H1 (cell line): ENCODE measurements at places on chromosomes 7 and 10. TPM values are rescaled to one million over a fixed set of nuclear protein-coding genes. Genes with fewer than 3 reads are reported as not detected.

The SLC26A5 gene
- 0.24 and 0.40 TPM in 2 replicates for total RNA-seq

DNA sequence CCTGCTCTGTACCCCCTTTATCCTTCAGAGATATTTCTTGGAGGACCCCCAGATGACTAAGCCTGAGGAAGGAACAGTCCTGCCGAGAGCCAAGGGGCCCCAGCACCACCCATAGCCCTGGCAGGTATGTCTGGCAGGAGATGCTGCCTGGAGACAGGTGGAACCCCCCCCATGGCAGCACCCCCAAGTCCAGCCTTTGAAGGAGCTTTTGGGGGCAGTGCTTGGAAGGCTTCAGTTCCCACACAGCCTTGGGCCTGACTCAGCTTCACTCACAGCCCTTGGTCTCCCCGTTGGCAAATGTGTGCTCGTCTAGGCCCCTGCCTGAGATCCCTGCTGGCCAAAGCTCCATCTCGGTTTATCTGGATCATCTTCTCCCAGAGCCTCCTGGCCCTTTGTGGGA, 23.0 kb upstream of the PCBD1 start:
- H3K27me3 ChIP-seq = no peaks in the 10 kb centered on the region
- no peaks in the 10 kb centered on the region for H3K4me1 ChIP-seq
- H3K4me3 ChIP-seq = no peak overlapping the region
- DNase-seq = no peak
- no peaks in the 10 kb centered on the region for H3K36me3 ChIP-seq

The DNAH11 gene
- total RNA-seq = 4.9 and 6.1 TPM in 2 replicates

DNA sequence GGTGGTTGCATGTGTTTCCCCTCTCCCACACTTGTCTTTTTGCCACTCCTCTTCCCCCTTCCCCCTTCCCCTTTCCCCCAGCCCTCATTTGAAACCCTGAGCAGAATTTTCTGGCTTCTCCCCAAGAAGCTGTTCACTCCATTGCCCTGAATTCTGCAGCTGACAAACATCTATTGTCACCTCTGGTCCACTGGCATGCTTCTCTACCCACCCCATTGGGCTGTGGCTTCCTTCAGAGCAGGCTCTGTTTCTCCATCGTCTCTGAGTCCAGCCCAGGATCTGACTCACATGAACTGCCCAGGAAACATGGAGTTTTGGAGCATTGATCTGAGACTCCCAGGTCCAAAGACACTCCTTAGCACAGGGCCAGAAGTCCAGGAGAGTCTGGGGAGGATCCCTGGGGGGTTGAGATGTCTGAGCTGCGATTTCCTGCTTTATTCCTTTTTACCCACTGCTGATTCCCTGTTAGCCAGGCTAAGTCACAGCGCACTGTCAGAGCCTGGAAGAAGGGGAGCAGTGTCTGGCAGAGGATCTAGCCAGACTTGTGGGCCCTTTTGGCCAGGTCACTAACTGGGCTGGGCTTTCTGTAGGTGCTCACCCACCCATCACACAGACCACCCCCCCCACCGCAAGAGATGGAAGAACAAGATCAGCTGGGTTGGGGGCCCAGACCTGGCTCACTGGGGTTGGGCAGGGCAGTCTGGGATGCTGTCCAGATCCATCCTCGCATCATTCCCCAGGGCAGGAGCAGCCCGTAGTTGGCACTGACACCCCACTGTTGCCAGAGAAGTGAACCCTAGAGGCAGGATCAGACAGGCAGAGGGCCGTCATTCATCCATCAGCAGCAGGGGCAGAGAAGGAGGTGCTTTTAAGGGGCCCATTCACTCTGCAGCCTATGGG, 3.5 kb downstream of the CHAT start:
- H3K36me3 ChIP-seq = no peaks in the 10 kb centered on the region
- no peak overlapping the region for H3K4me3 ChIP-seq
- no peak overlapping the region for H3K27ac ChIP-seq
- H3K27me3 ChIP-seq = peaks cover 54% of the 10 kb centered on the region
- no peak for DNase-seq
- H3K4me1 ChIP-seq = peaks cover 5% of the 10 kb centered on the region

DNA sequence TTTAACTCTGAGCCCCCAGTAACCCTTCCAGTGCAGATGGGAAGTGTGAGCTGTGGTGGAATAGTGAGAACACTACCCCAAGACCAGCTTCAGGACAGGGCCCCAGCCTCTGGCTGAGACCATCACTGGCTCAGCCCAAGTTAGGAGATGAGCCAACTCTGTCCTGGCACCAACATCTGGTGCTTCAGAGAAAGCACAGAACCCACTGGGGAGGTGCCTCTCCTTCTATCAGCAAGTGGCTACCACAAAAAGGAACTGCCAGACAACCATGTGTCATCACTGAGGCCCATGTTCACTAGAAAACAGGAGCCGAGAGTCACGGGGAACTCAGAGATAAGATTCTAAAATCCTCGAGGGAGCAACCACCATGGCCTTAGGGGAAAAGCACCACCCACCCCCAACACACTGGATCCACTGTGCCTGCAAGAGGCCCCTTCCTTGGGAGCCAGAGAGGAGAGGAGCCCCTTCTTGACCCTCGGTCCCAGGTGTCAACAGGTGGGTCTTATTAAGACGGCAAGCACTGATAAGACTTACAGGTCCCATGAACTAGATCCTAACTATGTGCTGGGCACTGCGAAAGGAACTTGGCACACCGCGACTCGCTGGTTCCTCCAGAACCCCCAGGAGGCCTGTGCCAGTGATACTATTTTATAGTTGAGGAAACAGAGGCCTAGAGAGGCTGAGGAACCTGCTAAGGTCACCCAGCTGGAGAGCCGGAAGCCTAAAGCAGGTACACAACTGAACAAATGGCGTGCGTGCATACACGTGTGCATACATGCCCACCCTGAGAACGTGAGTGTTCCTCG, 102.7 kb downstream of the FAM53B start:
- no peaks in the 10 kb centered on the region for H3K36me3 ChIP-seq
- no peak overlapping the region for H3K27ac ChIP-seq
- H3K4me3 ChIP-seq = no peak overlapping the region

DNA sequence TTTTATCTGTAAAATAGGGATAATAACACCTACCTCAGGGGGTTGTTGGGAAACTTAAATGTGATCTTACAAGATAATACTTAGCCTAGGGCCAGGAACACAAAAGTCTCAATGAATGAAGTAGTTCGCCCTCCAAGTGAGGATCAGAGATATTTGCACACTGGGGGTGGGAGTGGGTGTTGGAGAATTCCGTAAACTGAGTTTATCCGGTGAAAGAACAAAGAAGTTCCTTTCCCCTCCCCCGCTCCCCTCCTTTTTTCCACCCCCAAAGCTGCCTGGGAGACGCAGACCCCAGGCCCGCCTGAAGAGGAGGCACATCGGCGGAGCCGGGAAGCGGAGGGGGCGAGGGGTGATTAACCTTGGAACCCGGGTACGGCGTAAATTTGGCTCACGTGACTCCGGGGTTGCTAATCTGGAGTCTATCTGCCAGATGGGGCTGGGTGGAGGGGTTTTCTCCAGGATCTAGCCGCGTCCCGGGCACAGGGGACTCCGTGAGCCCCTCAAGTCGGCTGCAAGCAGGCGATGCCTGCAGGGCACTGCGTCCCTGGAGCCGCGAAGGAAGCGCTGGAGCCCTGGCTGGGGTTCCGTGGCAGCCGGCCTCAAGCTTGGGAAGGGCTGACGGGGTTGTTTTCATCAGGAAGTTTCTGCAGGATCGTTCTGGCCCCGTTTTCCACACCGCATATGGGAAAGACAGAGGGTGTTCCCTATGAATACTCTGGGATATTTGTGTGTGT, 1.4 kb upstream of the PODXL start:
- H3K4me3 ChIP-seq = peak overlapping the region; percentile 52
- peak overlapping the region; percentile 80; the same call in 1 of the 2 replicates for H3K27ac ChIP-seq
- DNase-seq = peak; percentile 75
- peaks cover 15% of the 10 kb centered on the region; the same call in 1 of the 2 replicates for H3K4me1 ChIP-seq
- peaks cover 20% of the 10 kb centered on the region for H3K36me3 ChIP-seq

DNA sequence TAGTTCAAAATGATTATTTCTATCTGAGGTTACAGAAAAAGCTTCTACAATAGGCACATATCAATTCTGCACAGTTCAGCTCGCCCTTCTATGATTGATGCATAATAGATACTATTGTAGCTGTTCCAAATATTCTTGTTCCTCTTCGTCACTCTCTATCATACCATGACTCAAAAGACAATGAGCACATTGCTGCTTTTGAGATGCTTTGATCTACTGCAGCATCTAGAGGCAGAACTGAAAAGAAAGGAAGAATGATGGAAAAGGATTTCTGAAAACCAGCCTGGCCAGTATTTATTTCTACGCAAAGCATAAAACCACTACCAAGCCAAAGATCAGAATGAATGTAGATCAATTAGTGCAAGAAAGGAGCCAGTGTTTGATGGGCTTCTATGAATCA, 59.3 kb upstream of the PLXDC2 start:
- no peaks in the 10 kb centered on the region for H3K27me3 ChIP-seq
- no peaks in the 10 kb centered on the region for H3K4me1 ChIP-seq
- no peaks in the 10 kb centered on the region for H3K36me3 ChIP-seq
- no peak for DNase-seq

DNA sequence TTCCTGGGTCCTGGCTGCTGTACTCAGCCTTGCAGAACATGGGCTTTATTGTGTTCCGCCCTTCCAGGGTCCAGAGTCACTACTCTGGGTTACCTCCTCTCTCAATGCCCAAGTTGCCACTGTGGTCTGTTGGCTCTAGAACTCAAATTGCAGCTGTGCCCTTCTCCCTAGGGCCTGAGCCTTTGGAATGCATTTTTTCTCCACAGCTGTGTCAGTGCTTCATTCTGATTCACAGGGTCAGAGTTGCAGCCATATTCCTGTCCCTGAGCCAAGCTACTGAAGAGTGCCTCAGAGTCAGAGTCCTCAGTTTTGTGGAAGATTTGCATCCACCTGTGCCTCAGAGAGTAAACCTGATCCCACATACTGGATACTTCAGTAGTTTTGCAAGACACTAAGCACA, 167.5 kb downstream of the ITGB1 start:
- no peaks in the 10 kb centered on the region for H3K27me3 ChIP-seq
- no peak overlapping the region for H3K4me3 ChIP-seq
- DNase-seq = no peak
- no peaks in the 10 kb centered on the region for H3K36me3 ChIP-seq
- H3K27ac ChIP-seq = no peak overlapping the region
- no peaks in the 10 kb centered on the region for H3K4me1 ChIP-seq

The NKX2-3 gene
- total RNA-seq = not detected in 2 replicates

The GARS1 gene
- total RNA-seq = 247 and 270 TPM in 2 replicates

DNA sequence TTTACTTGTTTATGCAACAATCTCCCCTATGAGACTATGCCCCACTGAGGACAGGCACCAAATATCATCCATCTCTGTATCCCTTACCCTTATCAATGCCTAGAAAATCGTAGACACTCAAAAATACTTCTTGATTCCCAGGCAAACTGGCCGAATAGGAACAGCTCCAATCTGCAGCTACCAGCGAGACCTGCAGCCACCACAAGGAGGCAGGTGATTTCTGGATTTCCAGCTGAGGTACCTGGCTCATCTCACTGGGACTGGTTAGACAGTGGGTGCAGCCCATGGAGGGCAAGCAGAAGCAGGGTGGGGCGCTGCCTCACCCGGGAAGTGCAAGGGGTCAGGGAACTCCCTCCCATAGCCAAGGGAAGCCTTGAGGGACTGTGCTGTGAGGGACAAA, 10.8 kb upstream of the PPP1R3C start:
- no peak overlapping the region for H3K4me3 ChIP-seq
- H3K36me3 ChIP-seq = no peaks in the 10 kb centered on the region
- peak; percentile 51 for DNase-seq
- H3K4me1 ChIP-seq = no peaks in the 10 kb centered on the region
